ENCODE measurements at places on chromosomes 2 and 18. TPM values are rescaled to one million over a fixed set of nuclear protein-coding genes. Genes with fewer than 3 reads are reported as not detected.

Gene UGT1A1
- total RNA-seq, result not detected

Gene DPP4
- total RNA-seq, result not detected

Gene TIMM21
- total RNA-seq, result 41.9 TPM

Gene UGT1A3
- total RNA-seq, result not detected

Gene TRABD2A
- 5.5 TPM for total RNA-seq

Gene IKZF2
- 0.80 TPM for total RNA-seq

Gene KCMF1
- 53.3 TPM for total RNA-seq

Gene PLEK
- not detected for total RNA-seq

Gene RSAD2
- total RNA-seq, result not detected

Gene PPP1R7
- 91.9 TPM for total RNA-seq

Gene STON1
- 0.43 TPM for total RNA-seq

Gene FAM228B
- 5.6 TPM for total RNA-seq

Gene ADD2
- total RNA-seq, result not detected

Gene NEB
- total RNA-seq, result not detected

Gene SLC23A3
- total RNA-seq, result not detected

Gene TDRD15
- total RNA-seq, result not detected

Gene GCG
- not detected for total RNA-seq

Gene FBXO41
- 11.1 TPM for total RNA-seq

Gene FNDC4
- 4.0 TPM for total RNA-seq

Gene KIF1A
- total RNA-seq, result 24.9 TPM

Gene EPB41L3
- total RNA-seq, result not detected

Gene TFPI
- 41.1 TPM for total RNA-seq

Gene ALPI
- total RNA-seq, result not detected

Gene TCF23
- not detected for total RNA-seq

Gene KCNG2
- total RNA-seq, result 3.8 TPM

Gene DPYSL5
- 4.8 TPM for total RNA-seq

Gene DPY30
- 94.9 TPM for total RNA-seq

Gene UGT1A10
- total RNA-seq, result not detected

All from G401 (cell line).